ENCODE measurements at places on chromosomes 13 and 19.

DNA sequence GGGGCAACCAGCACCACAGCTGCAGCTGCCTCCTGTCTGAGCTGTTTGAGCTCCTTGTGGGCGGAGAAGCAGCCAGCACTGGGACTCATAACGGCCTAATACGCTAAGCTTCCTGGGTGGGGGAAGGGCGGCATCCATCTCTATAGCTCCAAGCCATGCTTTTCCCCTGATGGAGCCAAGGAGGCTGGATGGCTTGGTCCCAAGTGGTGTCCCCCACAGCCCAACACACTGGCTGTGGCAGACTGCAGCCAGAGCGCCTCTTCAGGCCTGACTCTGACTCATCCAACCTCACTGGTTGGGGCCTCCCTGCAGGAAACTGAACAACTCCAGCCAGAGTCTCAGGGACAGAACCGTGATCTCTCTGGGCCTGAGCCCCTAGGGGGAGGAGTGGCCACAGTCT is 537.3 kb downstream of the SUCLA2 start:
- DNase-seq = no peak

- no peak for DNase-seq
Measured at GRCh38 chr13:83941701-83942335, 59.5 kb upstream of the SLITRK1 start.

- DNase-seq = no peak
Measured at GRCh38 chr19:15885919-15886318, 12.0 kb downstream of the CYP4F2 start.

DNA sequence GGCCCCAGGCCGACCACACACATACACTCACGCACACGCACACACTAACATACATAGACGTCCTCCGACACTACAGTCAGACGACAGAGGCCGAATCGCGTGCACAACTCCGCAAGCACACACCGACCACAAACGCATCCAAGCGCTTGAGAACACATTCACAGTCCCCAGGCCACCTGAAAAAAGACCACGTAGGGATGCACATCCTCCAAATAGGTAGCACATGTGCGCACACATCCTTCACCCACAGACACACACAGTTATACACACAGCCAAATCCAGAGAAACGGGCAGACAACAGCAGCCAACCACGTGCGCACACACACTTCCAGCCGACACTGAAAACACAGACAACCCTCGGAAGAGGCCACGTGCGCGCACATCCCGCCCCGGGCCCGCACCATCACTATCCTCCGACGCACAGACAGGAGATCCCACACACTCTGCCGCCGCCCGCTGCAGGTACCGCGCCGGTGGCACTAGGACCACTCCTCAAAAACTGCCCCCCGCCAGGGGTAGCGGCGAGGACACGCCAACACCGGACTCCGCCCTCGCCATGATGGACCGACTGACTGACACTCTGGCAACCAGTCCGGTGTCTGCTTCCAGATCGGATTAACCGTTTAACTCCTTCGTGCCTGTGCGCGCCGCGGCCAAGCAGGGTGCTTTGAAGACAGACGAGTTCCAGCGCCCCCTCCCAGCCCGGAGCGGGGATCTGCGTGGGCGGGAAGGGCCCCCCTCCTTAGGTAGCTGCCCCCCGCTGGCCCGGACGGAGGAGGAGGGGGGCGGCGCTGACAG is 493 bp upstream of the PDE4A start:
- DNase-seq = no peak

- peak; percentile 22 for DNase-seq
Measured at GRCh38 chr13:101915331-101915730, 462.9 kb downstream of the ITGBL1 start.

DNA sequence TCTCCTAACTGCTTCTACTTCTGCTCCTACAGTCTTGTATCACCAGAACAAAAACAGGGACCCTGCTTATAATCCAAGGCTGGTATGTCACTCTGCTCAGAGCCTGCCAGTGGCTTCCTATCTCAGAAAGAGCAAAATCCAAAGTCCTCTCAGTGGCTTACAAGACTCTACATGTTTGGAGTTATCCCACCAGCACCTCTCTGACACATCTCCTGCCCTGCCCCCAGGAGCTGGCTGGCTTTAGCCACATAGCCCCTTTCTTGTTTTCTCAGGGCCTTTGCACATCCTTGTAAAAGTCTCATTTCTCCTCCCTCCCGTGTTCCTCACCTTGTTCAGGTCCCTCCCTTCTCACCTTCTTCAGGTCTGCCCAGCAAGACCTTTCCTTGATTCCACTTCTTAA is 2.2 kb upstream of the KCTD12 start:
- no peak for DNase-seq

- no peak for DNase-seq
Measured at GRCh38 chr13:104817271-104817670, 1718.2 kb downstream of the EFNB2 start.

- DNase-seq = no peak
Measured at GRCh38 chr13:95251641-95252040, 49.6 kb downstream of the ABCC4 start.

- DNase-seq = no peak
Measured at GRCh38 chr13:83065108-83065507, 817.2 kb downstream of the SLITRK1 start.

DNA sequence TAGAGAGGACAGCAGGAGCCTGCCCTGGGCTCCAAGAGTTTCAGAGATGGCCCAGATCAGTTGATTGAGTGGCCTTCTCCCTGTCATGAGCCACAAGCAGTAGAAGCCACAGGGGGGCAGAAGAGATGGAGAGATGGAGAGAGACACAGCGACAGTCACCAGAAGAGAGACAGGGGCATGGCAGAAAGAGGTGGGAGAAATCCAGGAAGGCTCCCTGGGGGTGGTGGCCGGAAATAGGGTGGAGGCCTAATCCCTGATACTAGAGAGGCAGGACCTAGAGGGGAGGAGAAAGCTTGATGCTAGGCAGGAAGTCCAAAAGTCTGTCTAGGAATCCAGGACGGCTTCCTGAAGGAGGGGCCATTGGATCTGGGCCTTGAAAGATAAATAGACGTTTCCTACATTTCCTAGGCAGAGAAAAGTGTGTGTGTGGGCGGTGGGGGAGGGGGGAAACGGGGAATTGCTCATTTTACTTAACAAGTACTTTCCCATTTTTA is 9.6 kb upstream of the TPM4 start:
- DNase-seq = no peak

DNA sequence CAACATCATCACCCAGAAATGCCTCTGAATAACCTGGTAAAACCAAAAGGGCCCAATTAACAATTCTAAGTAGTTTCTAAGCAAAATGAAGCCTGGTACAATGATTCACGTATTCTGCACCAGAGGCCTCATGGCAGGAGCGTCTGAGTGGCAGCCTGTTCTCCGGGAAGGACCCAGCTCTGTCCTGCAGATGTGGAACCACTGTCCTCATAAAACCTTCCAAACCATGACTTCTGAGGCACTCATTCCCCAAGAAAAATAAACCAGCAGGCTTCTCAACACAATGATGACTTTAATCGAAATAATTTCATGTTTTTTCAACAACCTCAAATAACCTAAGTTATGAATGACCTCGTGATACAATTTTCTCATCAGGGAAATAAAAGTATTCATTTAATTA is 89.9 kb downstream of the STK24 start:
- DNase-seq = no peak

DNA sequence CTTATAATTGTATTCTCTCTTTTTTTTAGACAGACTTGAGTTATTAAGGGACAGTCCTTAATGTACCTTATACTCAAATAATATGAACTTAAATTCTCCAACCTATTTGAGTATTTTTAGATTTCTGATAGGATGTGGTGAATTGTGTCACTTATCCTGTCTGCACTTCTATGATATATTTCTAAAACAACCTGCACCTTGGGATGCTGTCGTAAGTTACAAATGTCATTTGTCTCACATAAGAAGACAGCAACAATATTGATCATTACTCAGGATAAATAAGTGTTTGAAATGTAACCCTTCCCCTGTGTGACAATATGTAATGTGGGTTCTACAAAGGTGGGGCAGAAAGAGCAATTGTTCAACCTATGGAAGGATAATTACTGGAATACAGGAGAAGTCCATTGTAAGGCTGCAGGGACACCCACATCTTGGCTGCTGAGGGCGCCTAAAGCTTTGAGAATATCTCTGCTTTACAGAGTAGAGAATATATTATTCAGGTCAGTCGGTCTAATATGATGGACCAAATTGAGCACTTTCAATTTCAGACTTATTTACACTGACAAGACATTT is 236.9 kb upstream of the PRR20A start:
- DNase-seq = no peak

DNA sequence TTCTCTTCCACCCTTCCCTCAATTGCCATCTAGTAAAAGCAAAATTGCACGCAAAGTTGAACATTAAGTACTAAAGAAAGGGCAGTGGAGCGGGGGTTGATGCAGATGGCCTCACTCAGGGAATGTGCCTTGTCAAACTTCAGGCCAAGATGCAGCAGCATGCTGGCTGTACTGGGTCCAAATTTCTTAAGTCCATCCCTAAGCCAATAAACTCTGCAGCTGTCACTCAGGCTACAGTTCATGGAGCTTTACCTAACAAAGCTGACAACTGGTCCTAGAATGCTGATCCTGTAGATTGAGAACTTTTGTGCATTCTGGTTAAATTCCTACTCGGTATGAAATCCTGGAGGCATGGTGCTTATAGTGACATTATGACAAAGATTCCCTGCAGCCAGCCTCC is 88.4 kb downstream of the FOXO1 start:
- DNase-seq = no peak

GRCh38 chr13:111129465-111130115 is 14.5 kb downstream of the ARHGEF7 start:
- no peak for DNase-seq

DNA sequence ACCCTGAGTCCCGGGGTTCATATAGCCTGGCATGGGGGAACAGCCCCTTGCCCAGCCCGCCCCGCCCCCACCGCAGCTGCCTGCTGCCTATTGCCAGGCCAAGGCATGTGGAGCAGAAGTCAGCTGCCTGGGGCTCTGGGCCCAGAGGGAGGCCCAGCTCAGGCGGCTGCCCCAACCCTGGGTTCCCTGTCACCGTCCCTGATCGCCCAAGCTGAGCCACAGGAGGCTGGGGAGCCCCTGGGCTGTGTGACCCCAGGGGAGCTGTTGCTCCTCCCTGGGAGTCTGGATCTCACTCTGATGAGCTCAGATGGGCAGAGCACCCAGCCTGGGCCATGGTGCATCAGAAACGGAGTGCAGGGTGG is 1.4 kb downstream of the PLIN4 start:
- no peak for DNase-seq

DNA sequence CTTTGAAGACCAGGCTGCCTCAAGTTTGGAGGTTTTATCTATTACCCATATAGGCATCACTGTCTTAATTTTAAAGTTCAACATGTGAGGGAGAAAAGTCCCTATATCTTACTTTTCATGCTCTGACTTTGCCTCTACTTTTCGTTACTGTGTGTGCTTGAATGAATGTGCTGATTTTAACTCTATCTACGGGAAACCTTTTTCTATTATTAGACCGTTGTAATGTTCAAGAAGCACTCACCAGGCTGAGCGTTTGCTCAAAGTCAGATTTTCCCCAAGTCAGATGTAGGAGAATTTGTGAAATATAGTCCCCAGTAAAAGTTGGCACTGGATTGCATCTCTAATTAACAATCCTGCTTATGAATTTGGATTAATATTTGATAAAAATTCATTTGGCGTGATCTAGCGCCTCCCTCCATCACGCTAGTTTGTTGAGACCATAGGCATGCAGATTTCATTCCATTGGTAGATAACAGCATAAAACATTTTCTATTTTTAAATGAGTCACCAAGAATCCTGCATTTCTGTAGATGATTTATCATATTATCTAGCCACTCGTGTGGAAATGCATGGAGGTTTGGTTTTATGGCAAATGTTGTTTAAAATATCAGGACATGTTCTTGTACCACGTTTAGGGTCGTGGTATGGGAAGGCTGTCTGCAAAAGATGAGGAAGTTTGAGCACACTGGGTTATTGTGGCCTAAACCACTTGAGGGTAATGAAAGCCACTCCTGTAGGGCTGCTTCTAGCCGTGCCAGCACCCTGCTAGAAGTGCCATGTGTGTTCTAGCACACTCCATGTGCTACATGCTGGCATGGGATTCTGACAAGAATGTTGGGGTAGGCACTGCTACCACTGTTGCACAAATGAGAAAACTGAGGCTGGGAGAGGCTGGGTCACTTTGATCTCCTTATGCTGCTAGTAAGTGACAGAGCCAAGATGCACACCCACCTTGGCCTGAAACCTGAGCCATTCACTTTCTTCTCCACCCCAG is 179.4 kb downstream of the FGF9 start:
- no peak for DNase-seq

GRCh38 chr13:33815011-33815550 is 2.9 kb upstream of the RFC3 start:
- DNase-seq = no peak

DNA sequence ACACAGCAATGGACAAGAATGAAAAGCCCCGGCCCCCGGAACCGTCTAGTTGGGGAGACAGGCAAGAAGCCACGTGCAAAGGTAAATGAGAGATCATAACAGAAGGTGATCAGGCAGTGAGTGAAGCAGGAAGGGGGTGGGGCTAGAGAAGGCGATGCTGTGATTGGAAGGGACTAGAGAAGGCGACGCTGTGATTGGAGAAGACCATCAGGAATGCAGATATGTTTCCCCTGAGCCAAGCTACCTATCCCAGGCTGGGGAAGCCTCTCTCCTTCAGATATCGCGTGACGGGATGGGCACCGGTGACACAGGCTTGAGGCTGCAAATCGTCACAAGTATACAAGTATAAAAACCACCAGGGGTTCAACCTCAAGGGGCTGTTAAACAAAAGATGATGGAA is 21.8 kb downstream of the DCAF15 start:
- no peak for DNase-seq
